CD4-positive, alpha-beta T cell treated with Interleukin-2 at 100 ng/mL for 4 hours (primary cell): ENCODE measurements at places on chromosomes 12 and 14.
A peak's percentile ranks its signal among the peaks of the same experiment; 100 is the strongest.

- no peak for DNase-seq
These were observed 505.2 kb downstream of the RMST start for GRCh38 chr12:97967831-97968230.

DNA sequence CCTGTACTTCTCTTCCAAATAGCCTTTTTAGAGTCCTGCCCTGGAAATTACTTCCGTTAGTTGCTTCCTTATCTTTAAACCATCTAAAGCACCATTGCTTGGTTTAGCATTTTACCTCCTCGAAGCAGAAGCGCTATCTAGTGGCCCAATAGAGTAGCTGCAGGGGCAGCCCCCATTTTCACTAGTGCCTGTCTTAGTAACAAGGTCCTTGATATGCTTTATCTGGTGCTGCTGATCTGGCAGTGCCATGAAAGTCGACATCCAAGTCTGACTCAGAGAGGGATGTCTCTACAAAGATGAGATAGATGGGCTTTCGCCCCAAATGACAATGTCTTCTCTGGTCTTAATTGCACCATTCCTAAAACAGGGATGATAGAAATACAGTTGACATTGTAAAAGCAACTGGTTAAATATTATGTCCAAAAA, 25.0 kb upstream of the CIT start:
- peak; percentile 78 for DNase-seq

DNA sequence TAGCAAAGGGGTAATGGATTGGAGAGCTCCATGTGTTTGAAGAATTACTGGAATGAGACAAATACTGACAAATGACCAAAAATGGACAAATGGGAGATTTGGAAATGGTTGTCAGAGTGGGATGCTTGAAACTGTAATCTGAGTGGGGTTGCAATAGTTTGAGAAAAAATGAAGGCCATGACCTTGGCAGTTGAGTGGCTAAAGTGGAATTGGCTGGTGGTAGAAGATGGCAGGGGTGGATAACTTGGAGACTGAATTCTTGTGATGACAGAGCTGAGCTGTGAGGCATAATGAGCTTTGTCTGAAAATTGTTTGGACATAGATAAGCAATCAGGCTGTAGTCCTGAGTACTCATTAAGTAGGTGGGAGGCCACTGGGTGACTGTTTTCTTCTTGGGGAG, 222.5 kb upstream of the PRICKLE1 start:
- DNase-seq, result no peak

- no peak for DNase-seq
These were observed 98.9 kb downstream of the PLXNC1 start for GRCh38 chr12:94247246-94247645.

DNA sequence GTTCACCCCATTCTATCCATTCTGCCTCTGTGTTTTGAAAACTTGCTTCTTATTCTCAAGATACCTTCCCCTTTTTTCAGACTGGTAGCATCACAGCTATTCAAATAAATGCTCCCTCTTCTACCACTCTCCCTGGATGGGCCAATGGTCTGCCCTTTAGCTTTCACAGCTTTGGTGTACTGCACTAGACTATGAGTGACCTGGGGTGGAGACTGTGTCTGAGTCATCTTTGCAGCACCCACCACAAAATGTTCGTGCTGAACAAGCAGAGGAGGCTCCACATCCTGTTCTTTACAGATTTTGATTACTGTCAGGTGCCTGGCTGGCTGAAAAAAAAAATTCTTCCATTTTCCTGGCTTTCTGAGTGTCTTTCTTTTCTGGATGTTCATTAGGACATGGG, 1104.1 kb upstream of the TMEM132C start:
- DNase-seq, result peak; percentile 75
